GM13976 (cell line): ENCODE measurements at places on chromosomes 13 and 19.

DNA sequence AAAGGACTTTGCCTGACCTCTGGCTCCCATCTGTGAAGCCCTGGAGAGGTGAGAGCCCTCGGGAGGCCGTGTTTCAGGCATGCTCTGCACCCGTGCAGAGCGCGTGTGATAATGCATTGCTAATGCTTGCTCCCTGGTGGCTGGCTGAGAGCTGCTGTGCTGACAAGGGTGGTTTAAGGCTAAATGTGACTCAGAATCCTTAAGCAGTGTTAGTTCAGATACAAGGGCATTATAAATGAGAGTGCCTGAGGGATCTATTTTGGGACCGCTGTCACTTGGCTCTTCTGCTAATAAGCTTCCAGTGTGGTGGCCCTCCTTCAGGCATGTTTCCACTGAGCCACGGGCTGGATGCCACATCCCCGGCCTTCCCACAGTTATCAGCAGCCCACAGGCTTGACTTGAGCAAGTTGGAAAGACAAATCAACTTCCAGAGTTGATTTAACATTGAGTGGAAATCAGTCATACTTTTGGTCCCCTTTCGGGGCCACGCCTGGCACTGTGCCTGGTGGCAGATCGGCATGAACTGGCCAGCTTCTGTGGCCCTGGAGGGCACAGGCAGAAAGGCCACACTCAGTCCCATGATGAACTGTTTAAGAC, 17.0 kb downstream of the ALOX5AP start:
- DNase-seq: no peak

GRCh38 chr13:39244561-39245230, 206.4 kb downstream of the NHLRC3 start:
- DNase-seq: no peak

GRCh38 chr13:75216038-75216437, 265.9 kb downstream of the TBC1D4 start:
- DNase-seq: no peak

DNA sequence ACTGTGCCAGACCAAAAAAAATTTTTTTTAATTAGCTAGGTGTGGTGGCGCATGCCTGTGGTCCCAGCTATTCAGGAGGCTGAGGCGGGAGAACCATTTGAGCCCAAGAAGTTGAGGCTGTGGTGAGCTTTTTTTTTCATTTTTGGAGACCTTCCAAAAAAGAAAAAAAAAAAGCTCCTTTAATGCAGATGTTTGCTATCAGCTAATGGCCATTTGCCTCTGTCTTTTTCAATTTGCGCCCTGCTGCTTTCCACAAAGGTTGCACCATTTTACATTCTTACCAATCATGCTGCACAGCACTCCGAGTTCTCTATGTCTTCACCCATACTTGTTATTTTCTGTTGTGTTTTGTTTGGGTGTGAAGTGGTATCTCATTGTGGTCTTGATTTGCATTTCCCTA, 15.6 kb upstream of the SMARCA4 start:
- DNase-seq: no peak

GRCh38 chr13:37666036-37666435, 67.5 kb upstream of the POSTN start:
- no peak for DNase-seq

DNA sequence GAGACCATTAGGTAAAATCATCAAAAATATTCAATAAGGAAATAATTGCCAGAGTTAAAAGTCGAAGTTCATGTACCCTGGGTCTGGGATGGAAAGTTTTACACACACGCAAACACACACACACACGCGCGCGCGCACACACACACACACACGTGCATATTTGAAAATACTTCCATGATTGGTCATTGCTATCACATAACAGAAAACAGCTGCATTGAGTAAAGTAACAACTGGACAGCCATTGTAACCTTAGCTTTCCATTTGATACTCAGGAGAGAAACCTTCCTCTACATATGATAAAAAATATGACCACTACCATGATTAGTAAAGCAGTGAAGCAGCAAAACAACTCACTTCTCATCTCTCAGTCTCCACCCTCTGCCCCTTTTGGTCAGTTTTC, 490.0 kb upstream of the SGCG start:
- DNase-seq: no peak

GRCh38 chr19:50842130-50842529, 8.8 kb upstream of the KLK15 start:
- DNase-seq: no peak

DNA sequence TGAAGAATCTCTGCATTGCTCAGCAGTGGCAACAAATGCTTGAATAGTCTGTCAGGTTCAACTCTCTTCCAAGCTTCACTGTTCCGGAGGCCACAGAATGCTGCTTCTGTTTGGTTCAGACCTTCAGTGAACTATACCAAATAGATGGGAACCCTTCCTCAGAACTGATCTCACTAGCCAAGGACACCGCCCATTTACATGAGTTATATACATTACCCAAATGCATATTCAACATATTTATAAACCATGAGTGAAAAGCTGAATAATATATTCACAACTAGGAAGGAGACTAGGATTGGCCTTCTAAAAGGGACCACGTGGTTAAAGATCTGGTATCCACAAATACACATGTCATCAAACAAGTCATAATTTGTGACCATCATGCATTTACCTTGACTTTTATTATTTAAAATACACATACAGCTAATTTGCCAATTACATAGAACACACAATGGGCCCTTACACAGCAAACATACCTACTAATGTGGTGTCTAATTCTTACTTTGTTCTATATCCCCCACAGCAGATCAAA, 49.3 kb downstream of the ENOX1 start:
- no peak for DNase-seq

- peak; percentile 87 for DNase-seq
Measured at GRCh38 chr13:46387064-46387851, at the start of gene RUBCNL. RUBCNL (minus strand) TSS chr13:46387252; CDS start chr13:46372475, 14,777 bp downstream.

DNA sequence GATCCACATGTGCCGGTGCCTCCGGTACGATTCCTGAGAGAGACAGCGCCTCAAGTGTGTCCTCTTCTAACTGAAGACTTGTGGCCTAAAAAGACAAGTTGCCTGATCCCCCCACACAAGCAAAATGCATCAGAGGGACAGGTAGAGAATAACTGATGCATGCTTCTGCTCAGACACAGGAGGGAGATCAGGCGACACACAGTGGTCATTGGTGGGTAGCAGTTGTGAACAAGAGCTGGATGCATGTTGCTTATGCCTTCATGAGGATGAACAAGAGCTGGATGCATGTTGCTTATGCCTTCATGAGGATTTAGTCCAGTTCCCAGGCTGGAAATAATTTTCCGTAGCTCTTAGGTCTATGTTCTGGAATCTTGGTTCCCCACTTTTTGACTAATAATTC, 505.6 kb downstream of the MYO16 start:
- no peak for DNase-seq

- DNase-seq: no peak
Measured at GRCh38 chr13:72696579-72696978, 30.9 kb downstream of the MZT1 start.

DNA sequence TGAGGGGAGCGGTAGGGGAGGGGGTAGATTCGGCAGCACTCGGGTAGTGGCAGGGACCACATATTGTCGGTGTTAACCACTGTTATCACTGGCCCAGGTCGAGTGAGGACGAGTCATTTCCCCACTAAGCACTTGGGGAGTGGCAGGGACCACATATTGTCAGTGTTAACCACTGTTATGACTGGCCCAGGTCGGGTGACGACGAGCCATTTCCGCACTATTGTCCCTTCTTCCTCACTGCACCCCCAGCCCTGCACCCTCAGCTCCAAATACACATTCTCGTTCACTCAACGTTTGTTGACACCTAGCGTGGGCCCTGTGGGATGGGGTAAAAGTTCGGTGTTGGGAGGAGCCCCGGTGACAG, 467 bp upstream of the CLN5 start:
- DNase-seq: peak; percentile 66

DNA sequence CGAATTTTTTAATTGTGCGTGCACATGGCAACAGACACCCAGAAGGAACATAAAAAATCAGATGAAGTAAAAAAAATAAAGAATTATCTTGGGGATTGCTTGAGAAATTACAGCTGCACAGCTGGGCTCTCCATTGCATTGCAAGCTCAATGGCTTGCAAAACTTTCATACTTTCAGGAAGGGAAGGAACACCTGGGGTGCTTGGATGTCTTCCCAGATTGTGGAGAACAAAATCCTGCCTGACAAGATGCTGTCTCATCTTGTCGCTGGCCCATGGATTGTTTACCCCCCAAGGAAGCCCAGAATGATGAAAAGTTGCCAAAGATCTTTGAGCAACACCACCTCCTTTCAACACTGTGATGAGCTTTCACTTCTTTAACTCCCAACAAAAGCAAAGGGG, 11.0 kb upstream of the CASP14 start:
- DNase-seq: no peak

- no peak for DNase-seq
Measured at GRCh38 chr13:20973886-20974425, 71.4 kb upstream of the XPO4 start.

GRCh38 chr13:110129076-110129475, 177.9 kb downstream of the COL4A1 start:
- no peak for DNase-seq

DNA sequence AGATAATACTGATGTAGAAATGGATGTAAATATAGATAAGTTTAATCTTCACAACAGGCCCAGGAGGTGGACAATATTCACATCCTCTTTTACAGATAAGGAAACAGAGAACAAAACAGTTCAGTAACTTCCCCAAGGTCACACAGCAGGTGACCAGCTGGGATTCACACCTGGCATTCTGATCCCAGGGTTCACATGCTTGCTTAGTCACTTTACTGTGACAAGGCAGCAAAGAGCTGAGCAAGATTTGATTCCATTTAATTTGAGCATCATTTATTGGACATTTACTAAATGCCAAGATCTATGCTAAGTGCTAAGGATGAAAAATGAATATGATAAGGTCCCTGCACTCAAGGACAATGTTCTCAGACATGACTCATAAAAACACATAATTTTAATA, 94.1 kb upstream of the STARD13 start:
- no peak for DNase-seq

DNA sequence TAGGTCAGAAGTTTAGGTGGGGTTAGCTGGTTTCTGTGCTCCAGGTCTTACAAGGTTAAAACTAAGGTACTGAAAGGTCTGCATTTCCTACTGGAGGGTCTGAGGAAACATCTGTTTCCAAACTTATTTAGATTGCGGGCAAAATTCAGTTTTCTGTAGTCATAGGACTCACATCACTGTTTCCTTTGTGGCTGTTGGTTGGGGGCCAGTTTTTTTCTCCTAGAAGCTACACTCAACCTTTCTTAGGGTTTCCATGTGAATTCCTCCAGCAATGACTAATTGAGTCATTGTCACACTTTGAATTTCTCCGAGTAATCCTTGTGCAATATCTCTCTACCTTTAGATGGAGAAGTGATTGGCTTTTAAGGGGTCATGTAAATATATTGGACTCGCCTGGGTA, 773.4 kb upstream of the SLITRK1 start:
- no peak for DNase-seq

DNA sequence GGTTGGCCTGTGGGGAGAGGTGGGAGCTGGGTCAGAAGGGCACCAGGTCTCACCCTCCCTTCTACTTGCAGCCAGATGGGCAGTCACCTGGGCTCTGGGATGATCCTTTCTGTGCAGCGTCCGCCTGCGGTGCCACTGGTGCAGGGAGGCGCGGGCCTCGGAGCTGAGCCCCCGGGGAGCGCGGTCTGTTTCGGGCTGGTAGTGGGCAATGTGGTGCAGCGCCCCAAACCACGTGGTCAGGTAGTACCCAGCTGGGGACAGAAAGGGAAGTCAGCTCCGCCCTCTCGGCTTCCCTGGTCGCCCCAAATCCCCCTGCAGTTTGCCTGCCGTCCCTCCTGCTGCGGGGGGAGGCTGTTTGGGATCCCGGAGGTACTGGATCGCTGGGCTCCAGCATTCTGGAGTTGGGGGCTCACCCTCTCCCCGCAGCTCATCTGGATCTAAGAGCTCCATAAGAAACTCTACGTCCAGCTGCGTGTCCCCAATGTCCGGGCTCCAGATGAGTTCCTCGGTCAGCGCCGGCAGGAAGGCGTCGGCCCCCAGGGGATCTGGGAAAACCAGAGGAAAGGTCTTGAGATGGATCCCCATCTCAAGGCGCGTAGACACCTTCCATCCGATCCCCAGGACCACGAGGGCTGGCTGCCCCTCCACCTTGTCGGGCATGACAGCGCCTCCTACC, 8.8 kb downstream of the RINL start:
- DNase-seq: peak; percentile 42

DNA sequence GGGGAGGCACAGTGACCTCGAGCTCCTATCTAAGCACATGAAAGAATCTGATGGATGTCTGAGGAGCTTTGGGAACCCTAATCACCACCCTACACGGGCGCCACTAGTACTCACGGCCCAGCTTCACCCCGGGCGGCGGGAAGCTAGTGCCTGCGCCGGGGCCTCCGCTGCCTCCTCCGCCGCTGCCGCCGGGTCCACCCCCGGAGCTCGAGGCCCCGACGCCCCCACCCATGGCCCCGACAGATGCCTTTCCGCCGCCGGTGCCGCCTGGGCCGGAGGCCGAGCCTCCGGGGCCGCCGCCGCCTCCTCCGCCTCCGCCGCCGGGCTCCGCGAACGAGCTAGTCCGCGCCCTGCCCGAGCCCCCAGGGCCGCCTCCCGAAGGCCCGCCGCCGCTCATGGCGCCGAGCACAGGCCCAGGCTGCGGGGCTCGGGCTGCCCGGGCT, 312 bp downstream of the GSK3A start:
- DNase-seq: no peak

GRCh38 chr13:91249861-91250260, 97.6 kb upstream of the MIR17HG start:
- no peak for DNase-seq

DNA sequence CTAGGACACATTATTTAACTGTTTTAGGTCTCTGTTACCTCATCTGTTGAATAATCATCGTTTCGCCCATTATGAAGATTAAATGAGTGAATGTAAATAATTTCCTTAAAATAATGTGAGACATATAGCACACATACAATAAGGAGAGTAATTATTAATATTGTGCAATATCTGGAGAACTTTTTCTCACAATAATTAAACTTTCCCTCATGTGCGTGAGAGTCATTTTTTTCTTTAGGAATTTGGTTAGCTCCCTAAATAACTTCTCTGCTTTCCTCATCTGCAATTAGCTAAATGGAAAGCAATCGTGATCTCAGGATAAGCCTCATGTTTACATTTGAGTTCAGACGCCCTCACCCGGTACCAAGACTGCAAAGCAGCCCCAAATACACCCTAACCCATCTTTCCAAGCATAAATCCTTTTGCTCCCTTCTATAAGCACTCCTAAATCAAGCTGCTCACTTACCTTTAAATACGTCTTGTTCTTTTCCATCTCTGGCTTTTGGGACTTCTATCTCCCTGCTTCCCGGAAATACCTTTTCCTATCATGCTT, 78.8 kb downstream of the MZT1 start:
- no peak for DNase-seq

DNA sequence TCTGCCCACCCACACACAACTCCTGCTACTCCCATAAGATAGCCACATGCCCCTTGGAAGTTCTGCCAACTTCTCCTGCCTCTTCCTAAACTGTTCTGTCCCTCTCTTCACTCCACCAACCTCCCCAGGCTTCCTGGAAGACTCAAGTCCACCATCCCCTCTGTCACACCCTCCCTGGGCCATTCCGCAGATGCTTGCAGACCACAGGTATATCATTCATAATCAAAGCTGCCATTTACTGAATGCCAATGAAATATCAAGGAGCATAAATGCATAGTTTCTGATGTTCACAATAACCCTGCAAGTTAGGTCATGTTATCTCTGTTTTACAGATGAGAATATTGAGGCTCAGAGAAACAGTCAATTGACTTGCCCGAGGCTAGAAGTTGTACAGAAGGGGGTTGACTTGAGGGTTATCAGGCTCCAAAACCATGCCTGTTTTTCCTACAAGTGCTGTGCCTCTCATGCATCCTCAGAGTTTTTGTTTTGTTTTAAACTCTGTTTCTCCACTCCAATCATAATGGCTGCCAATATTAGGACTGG, 135.6 kb downstream of the SLC7A1 start:
- no peak for DNase-seq
